NCI-H2107 (cell line): ENCODE measurements at places on chromosomes 13 and 19.

DNA sequence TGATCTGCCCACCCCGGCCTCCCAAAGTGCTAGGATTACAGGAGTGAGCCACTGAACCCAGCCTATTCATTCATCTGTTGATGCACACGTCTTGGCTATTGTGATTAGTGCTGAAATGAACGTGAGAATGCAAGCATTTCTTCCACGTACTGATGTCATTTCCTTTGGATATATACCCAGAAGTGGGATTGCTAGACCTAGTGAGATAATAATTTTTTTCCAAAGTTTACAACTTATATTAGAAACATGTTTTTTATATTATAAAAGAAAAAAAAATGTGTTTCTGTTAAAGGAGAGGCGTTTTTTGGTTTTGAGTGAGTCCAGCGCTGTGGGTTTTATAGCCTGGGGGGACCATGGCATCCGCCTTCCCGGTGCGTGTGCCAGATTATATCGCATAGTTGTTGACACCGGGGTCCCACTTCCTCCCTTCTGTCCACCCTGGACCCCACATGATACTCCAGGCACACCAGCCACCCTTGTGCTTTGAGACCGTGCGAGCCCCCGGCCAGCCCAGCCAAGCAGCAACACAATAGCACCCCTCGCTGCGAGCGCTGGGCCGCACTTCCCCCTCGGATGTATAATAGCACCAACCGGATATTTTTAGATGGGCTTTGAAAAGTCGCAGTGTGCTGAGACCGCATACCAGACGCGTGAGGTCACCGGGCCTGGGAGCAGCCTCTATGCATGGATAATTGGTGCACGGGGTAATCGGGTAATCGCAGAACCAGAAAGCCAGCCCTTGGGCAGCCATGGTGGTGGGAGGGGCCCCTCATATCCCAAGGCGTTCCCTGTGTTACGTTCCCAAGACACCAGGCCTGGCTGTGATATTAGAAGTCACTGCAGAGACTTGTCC lies 59.6 kb downstream of the MYO9B start:
- peak; percentile 63 for DNase-seq

DNA sequence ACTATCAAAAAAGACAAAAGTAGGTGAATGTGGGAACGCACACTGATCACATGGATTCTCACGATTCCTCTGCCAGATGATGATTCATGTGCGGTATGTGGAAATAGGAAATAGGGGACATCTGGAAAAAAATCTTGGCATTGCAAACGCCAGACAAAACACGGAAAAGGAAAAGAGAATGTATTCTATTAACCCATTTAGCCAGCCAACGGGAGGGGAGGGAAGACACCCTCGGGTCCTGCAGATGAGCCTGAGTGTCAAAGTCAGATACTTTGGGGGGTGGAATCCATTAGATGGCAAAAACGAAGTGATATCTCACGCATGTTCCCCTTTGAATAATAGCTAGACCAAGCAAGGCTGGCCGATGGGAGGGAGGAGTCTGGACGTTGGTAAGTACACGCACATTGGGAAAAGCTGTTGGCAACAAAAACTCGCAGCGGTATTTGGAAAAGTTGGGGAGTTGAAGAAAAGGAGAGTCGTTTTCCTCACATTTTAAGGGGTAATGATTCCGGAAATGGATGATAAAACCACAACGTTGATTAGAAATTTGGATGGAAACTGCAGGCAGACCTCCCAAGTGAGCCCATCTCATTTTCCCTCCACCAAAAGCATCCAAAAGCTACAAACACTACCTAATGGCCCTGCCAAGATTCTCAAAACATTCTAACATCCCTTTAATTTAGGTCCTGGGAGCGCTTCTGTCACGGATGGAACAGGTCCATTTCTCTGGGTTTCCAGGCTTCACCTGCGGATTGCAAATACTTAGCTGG lies 73.6 kb downstream of the COL4A1 start:
- DNase-seq = no peak

DNA sequence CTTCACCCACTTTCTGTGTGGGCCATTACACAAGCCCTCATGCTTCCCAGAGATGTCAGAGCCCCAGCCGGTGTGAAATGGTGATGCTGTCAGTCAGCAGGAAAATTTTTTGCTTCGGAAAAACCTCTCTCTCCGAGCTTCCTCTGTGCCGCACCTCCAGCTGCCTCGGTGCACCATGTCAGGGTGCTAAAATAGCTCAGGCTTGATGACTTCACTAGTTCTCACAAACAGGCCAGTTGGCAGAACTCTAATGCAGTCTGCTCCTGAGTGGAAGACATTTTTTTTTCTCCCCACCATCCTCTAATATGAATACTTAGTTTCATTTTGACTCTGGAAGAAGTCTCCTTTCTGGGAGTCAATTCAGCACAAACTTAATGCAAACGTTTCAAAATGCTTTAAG lies 71.3 kb downstream of the KLF12 start:
- no peak for DNase-seq

GRCh38 chr19:45075301-45076028 lies 813 bp downstream of the ZNF296 start:
- no peak for DNase-seq

- DNase-seq = no peak
Measured at GRCh38 chr19:45677351-45678230, 9.6 kb downstream of the GIPR start.

DNA sequence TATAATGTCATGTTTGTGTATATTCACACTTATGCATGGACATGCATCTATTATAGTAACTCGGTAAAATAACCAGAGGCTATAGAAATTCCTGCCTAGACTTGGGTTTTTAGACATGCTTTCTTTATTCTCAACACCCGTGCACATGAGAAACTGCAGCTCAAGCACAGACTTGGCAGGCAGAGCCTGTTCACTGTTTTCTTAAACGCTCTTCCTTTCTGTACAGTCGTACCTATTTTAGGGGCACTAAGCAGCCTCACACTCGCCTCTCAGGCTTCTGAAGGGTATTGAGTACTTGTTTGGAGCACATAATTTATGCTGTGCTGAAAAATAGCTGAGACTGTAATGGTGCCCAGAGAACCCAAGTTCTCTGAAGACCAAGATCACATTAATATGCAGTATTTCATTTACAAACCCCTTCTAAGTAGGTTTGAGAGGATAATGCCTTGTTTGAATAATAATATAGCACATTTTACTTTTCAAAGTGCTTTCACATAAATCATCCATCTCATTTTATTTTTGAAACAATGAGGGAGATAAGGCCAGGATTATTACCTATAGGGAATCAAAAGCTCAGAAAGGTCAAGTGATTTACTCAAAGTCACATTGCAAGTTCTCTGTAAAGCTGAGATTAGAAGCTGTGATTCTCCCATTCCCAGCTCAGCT lies 429.9 kb downstream of the SPRY2 start:
- no peak for DNase-seq

- DNase-seq = no peak
Measured at GRCh38 chr13:23965346-23965745, 68.0 kb upstream of the C1QTNF9B start.
